NT2/D1 (cell line): ENCODE measurements at places on chromosomes 12 and 14.

DNA sequence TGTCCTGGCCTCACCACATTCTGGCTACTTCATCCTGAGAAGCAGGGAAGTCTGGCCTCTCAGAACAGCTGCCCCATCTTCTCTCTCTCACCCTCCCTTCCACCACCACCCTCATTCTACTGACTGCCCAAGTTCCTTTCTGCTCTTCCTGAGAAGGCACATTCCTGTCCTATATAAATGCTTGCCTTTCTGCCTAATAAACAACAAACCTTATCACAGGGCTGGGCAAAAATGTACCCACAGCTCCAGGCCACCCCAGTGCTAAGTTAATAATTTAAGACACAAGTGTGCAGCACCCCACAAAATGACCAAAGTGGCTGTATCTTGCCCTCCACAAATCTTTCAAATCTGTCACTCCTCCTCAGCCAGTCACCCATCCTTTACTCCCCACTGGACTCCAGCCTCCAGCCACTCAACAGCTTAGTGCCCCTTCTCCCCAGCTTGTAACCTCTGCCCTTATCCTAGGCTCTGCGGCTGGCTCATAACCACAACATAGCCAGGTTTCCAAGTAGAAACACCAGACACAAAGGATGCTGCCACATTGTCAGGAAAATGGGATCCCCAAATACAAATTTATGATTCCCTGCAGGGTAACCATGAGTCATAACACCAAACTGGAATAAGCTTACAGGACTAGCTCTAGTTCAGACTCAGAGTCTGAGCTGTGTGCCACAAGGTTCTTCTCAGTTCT lies 15.0 kb downstream of the OXA1L start:
- no peak for DNase-seq

- no peak for DNase-seq
Measured at GRCh38 chr12:122199484-122200355, 3.8 kb upstream of the B3GNT4 start.

GRCh38 chr14:101790232-101790631 lies 28.7 kb downstream of the PPP2R5C start:
- no peak for DNase-seq

- DNase-seq = no peak
Measured at GRCh38 chr14:81449114-81449513, 49.0 kb upstream of the STON2 start.

DNA sequence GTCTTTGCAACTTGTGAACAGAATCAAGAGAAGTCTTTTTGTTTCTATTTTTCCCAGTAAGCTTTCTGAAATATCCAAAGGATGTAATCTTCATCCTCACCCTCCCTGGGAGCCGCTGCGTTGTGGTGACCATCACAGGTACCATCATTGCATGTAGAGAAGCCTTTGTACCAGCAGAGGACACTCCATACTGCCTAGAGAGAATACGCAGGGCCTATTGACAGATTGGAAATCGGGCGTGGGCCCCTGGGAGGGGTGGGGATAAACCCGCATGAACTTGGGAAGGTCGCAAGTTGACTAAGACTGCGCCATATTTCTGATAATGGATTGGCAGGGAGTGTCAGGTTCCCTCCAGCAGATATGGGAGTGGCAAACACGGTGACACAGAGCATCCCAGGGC lies 12.7 kb downstream of the KRT1 start:
- DNase-seq = no peak

GRCh38 chr12:23337213-23337612 lies 612.3 kb downstream of the SOX5 start:
- DNase-seq = no peak

- no peak for DNase-seq
Measured at GRCh38 chr14:51081712-51082111, 13.2 kb downstream of the TRIM9 start.

DNA sequence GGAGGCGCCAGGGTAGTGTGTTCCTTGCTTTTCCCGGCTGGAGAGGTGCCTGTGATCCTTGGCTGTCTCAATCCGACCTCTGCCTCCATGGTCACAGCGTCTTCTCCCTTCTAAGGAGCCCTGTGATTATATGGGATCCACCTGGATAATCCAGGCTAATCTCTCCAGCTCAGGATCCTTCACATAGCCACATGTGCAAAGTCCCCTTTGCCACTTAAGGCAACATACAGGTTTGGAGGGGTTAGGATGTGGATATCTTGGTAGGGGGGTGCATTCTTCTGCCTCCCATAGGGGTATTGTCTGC lies 1.2 kb upstream of the HVCN1 start:
- DNase-seq = no peak

GRCh38 chr14:104215706-104216334 lies 77.4 kb downstream of the KIF26A start:
- DNase-seq = no peak

GRCh38 chr12:128820723-128821432 lies 2.9 kb downstream of the SLC15A4 start:
- DNase-seq = no peak

DNA sequence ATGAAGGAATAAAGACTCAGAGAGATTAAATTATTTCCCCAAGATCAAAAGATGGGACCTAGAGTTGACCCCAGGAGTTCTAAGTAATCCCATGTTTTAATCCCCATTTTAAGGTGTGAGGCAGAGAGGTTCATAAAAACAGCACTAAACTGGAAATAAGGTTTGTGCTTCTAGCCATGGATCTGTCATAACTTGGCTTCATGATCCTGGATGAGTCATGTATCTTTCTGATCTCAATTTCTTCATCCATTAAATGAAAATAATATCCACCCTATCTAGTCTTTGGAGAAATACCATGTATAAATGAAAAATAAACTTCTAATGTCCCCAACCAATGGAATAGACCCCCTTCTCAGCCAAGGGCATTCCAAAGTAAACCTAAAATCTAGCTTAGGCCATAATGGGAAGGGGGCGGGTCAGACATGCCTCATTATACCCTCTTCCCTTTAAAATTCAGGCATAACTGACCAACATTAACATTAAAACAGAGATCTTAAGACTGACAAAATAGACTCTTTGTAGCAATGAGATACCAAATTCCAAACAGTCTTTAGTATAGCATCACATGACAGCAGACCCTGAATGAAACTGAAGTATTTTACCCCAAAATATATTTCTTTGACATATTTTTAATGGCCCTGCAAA lies 47.8 kb downstream of the SLC41A2 start:
- DNase-seq = no peak

- DNase-seq = no peak
Measured at GRCh38 chr12:1731019-1731687, 40.3 kb downstream of the ADIPOR2 start.

DNA sequence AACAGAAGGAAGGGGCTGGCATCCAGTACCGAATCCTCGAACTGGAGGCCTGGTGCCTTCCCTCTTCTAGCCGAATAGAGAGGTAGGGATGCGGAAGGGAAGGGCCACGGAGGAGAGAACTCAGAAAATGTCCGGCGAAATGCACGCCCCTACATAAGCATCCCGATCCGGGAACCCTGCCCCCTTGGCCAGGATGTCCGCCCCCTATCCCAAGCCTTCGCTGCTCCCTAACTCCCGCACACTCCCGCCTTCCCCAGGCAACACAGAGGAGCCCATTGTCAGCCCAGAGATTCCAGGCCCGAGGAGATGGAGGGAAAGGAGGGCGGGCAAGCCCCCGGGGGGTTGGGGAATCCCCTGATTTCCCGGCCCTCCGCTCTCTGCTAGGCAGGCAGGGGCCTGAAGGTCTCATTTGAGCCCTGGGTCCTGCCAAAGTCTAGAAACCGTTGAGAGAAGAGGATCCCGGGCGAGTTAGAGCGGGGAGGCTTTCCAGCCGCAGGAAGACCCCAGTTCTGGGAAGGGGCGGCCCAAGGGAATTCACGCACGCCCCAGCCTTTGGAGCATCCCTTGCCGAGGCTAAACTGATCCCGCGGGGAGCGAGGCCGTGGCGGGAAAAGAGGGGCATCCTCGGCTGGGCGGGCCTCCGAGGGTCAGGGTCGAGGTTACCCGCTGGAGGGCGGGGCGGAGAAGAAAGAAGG lies 569 bp upstream of the ARHGEF40 start:
- DNase-seq = no peak

DNA sequence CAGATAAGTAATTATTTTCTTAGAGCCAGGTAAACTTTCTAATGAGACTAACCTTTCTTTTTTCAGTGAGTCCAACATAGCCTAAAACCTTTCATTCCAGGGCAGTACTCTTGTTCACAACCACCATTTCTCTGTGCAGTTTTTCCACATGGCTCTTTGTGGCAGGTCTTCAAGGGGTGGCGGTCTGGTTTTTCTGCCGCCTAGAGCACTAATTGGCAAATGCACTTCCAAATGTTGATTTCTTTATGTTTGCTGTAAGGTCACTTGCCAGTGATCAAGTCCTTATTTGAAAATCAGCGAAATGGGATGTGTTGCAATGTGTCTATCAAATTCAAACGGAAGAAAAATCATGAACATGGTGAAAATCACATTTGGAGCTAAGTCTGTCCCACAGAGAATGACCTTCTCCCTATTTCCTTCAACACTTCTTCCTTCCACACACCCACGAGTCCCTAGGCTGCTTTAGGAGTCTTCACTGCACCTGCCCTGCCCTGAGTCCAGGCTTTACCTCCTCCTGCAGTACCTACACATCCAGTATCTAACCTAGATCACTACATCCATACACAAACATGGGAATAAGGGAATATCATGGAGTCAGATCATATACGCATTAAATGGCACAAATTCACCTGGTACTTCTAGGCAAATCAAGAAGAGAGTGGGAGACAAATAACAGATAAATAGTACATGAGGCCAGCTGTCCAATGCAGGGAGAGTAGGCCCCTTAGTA lies 1.9 kb downstream of the SRGAP1 start:
- DNase-seq = no peak

- DNase-seq = peak; percentile 88
Measured at GRCh38 chr12:117236456-117237001, 46.3 kb upstream of the FBXO21 start.

DNA sequence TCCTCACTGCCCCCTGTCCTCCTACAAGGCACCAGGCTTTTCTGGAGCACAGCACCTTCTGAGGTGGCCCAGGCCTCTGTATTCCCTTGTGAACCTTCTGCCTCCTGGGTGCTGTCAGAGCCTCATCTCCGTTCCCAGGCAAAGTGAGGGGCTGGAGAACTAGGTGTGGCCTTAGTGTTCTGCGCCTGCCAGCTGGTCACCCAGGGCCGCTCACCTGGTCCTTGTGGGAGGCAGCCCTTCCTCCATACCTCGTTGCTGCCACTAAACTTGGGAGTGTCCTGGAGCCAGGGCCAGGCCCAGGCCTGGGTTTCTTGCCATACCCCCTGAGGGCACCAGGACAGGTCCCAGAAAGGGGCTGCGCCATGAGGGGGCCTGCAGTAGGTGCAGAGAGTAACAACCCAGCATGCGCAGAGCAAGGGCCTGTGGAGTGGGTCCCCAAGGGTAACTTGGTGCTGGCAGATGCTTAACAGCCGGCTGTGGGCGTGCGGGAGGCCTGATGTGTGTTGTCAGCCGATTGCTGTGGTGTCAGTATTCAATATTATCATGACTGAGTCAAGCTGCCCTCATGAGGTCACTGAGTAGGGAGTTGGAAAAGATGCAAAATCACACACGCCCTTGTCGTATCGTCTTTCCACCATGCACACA lies 17.1 kb downstream of the OTUB2 start:
- no peak for DNase-seq

DNA sequence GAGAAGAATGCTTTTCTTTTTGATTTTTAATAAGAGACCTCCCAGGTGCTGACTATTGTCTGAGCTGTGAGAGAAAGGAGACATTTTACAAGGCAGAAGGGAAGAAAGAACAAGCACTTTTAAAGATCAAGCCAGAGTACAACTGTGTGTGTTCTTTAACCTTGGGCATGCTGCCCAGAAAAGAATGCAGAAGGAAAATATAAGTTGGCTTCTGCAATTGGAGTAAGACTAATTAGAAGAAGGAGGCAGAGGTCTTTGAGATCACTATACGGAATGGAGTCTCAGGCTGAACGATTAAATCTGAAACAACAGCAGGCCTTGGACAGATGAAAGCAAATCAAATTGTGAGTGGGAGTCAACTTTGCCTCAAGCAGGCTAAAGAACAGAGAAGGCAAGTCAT lies 230.5 kb downstream of the ATP23 start:
- no peak for DNase-seq

- DNase-seq = no peak
Measured at GRCh38 chr12:11998944-11999315, 71.8 kb upstream of the BCL2L14 start.

DNA sequence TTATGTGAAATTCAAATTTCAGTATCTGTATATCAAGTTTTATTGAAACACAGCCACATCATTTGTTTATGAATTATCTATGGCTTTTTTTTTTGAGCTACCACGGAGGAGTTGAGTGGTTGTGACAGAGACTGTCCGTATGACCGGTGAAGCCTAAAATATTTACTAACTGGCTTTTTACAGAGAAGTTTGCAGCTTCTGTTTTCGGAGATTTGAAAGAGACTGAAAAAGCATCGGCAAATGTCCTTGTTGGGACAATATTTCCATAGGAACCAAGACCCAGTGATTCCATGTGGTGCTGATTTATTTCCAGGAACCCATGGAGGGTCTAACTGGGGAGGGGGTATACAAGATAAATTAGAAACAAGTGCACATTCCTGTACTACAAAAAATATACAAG lies 56.2 kb downstream of the RGS6 start:
- DNase-seq = no peak

- no peak for DNase-seq
Measured at GRCh38 chr14:78586681-78587080, 416.5 kb downstream of the NRXN3 start.

DNA sequence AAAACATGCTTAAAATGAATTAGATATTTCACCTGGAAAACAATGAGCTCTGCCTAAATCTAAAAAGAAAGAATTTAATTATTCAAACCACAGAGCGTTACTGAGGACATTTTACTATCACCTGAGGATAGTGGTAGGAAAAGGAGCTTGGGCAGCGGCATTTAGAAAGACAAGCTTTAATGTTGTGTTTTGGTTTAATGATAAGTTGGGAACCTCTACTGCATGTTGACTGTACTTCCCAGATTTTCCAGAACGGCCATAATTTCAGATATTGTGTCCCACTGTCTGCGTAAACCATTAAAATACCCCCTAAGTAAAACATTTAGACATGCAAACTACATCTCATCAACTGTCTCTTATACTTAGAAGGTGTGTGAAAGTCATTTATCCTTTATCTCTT lies 55.4 kb downstream of the CPM start:
- DNase-seq = no peak

DNA sequence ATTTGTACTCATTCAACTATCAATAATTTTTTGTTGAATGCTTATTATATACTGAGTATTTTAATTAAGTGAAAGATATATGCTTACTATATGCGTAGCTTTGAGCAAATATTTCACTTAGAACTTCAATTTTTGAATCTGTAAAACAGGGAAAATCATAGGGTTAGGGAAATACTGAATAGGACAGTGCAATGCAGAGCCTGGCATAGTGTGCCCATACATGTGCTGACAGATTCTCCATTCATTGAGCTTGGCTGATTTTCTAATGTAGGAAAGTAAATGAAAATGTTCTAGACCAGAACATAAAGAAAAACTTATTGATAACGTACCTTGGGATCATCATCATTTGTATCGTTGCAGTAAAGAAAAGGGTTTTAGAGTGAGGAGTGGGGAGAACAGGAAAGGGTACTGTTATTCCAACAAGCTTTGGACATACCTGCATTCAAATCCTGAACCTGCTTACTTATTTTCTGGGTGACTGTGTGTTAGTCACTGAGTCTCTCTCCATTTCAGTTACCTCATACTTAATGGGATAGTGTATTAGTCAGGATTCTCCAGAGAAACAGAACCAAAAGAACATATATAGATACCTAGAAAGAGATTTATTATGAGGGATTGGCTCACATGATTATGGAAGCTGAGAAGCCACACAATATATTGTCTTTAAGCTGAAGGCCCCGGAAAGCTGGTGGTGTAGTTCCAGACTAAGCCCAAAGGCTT lies 436.4 kb downstream of the ADAMTS20 start:
- DNase-seq = no peak

- DNase-seq = no peak
Measured at GRCh38 chr12:118855858-118856257, 125.5 kb upstream of the SRRM4 start.
